ENCODE measurements at places on chromosomes 1 and 21. TPM values are rescaled to one million over a fixed set of nuclear protein-coding genes. Genes with fewer than 3 reads are reported as not detected.

Gene KLF17
- total RNA-seq = 0.68 TPM

Gene UBE2U
- total RNA-seq = not detected

Gene CD101
- 0.95 TPM for total RNA-seq

Gene PCSK9
- not detected for total RNA-seq

Gene CAMK1G
- 0.41 TPM for total RNA-seq

Gene GRIK1
- total RNA-seq = not detected

Gene RUNX3
- total RNA-seq = 1.2 TPM

Gene SLC1A7
- 0.16 TPM for total RNA-seq

Gene PRRX1
- 4.3 TPM for total RNA-seq

GRCh38 chr1:51916587-51917405, 38.3 kb upstream of the NRDC start:
- DNase-seq = no peak

- DNase-seq = no peak
These were observed 9.9 kb upstream of the COG2 start for GRCh38 chr1:230632273-230632873.

DNA sequence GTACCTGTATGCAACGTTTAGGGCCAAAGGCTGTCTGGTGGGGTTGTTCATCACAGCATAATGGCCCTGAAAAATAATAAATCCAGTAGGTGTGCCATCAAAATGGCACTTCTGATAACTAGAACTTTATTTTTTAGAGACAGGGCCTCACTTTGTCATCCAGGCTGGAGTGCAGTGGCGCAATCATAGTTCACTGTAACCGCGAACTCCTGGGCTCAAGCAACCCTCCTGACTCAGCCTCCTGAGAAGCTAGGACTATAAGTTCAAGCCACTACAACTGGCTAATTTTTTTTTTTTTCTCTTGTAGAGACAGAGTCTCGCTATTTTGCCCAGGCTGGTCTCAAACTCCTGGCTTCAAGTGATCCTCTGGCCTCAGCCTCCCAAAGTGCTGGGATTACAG, 4.7 kb downstream of the SNAPIN start:
- DNase-seq = peak; percentile 33

DNA sequence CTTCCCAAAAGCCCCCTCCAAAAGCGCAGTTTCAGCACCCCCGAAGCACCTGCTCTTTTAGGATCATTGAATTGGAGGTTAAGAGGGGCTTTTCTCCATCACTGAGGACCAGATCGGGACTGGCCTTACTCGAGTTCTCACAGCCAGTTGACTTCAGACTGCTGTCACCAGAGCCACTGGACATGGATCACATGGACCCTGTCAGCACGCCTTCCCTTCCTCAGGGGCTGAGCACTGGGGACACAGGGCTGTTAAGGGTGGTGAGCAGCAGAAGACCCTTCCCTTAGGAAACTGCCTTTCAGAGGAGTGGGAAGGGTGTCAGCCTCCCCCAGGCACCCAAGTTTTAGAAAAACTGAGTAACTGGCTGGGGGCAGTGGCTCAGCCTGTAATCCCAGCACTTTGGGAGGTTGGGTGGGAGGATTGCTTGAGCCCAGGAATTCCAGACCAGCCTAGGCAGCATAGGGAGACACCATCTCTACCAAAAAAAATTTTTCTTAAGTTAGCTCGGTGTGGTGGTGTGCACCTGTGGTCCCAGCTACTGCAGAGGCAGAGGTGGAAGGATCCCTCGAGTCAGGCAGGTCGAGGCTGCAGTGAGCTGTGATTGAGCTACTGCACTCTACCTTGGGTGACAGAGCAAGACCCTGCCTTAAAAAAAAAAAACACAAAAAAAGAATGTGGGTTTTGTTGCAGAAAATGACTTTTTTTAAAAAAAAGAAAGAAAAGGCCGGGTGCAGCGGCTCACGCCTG, 584 bp upstream of the FGR start:
- DNase-seq = no peak

DNA sequence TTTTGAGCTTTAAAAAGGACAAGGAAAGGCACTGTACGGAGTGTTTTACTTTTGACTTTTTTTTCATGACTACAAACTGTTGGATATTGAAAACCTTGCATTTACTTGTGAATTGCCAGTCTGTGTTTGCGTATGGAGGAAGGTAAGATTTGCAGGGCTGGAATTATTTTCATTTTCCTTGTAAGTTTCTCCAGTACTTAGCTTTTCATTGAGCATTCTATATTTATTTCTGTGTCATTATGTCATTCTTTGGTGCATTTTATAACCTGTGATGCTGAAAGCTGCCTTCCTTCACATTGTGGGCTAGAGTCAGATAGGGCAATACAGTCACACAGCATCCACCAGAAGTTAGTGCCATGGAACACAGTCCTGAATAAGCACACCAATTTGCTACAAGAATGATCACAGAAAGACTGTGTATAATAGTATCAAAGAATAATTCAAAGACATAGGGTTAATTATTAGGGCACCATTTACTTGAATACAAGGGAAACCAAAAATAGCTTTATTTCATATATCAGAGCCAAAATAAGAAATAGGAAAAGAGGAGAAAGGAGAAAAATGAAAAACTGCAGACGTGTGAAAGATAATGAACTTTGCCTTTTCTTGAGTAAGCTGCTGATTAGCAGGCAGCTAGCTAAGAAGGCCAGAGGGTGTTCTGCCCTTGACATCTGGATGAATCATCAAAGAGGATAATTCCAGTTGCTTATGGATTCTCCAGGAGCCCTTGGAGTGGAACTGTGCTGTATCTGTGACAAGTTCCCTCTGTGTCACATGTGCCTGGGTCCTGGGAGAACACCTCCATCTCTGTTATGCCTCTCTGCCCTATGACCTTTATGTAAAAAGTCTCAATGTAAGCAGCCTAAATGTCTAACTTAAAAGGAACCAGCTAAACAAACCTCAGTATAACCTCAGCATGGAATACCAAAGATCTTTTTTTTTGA, 8.0 kb upstream of the FAM20B start:
- DNase-seq = peak; percentile 17

DNA sequence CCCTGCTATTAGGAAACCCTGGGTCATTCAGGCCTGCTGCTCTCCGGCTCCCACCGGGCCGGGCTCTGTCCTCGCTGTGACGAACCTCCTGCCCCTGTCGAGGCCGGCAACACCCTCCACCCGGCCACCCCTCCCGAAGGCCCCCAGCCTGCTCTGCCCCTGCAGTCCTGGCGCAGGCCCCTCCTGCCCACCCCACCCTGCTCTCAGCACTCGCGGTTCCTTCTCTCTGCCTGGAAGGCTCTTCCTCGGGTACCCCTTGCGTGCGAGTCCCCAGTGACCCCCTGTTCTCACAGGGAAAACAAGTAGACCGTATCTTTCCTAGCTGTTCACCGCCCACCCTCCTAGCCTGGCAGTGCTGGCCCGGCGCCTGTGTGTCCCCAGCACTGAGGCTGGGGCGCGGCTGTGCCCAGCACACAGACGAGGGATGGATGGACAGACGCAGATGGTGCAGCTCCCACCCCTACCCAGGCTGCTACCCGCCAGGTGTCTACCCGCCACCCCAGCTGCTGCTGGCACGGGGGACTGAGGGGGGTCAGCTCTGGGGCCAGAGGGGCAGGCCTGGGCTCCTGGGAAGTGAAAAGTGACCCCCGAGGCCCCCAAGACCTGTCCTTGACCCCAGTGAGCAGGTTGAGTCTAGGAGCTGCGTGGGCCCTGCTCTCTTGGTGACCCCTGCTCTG, 3.1 kb upstream of the VWA1 start:
- DNase-seq = no peak

- DNase-seq = peak; percentile 39
These were observed 1.9 kb downstream of the AKR7A2 start for GRCh38 chr1:19310061-19310460.

DNA sequence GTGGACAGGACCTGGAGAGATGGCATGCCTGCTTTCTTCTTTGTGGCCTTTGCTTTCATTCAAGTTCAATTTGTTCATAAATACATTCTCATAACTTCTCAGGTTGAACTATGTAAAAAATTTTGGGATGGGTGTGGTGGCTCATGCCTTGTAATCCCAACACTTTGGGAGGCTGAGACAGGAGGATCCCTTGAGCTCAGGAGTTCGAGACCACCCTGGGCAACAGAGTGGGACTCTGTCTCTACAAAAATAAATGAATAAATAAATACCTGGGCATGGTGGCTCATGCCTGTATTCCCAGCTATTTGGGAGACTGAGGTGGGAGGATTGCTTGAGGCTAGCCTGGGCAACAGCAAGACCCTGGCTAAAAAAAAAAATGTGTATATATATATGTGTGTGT, 2.1 kb downstream of the KIF1B start:
- DNase-seq = no peak

GRCh38 chr1:44078104-44078503, 40.5 kb upstream of the KLF17 start:
- DNase-seq = no peak

- DNase-seq = no peak
These were observed 177.1 kb upstream of the EDN2 start for GRCh38 chr1:41661428-41662060.

DNA sequence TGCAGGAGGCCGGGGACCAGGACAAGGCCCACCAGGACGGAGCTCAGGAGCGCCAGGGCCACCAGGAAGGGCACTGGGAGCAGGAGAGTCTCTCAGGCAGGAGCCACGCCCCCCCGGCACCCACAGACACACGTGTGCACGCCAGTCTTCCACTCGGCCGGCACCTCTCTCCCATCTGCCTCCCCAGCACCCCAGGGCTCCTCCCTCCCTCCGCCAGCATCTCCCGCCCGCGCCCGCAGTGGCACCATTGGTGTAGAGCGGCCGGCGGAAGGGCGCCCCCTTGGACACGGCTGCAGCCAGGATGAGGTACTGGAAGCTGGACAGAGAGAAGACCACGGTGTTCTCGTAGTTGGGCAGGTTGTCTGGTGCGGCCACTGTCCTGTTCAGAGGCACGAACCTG, 6.1 kb upstream of the MFAP2 start:
- DNase-seq = no peak

DNA sequence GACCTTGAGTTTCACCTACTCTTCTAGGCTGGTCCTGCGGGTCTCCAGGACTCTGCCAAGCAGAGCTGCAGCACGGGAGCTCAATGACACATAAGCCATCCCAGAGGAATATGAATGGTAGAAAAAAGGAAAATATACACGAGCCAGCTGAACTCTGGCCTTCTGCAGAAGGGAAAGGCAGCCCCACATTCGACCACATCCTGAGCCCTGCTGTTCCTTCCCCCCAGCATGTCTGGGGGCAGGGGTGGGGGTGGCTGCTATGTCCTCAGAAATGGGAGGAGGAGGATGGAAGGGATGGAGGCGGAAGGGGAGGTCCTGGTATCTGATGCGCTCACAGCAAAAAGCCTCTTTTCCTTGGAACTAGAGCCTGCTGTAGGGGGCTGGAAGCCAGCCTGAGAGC, 12.1 kb upstream of the KDF1 start:
- no peak for DNase-seq

- no peak for DNase-seq
These were observed 44.2 kb downstream of the OSBPL9 start for GRCh38 chr1:51661081-51661518.

- DNase-seq = peak; percentile 72
These were observed 31.9 kb upstream of the FHAD1 start for GRCh38 chr1:15215116-15215515.

DNA sequence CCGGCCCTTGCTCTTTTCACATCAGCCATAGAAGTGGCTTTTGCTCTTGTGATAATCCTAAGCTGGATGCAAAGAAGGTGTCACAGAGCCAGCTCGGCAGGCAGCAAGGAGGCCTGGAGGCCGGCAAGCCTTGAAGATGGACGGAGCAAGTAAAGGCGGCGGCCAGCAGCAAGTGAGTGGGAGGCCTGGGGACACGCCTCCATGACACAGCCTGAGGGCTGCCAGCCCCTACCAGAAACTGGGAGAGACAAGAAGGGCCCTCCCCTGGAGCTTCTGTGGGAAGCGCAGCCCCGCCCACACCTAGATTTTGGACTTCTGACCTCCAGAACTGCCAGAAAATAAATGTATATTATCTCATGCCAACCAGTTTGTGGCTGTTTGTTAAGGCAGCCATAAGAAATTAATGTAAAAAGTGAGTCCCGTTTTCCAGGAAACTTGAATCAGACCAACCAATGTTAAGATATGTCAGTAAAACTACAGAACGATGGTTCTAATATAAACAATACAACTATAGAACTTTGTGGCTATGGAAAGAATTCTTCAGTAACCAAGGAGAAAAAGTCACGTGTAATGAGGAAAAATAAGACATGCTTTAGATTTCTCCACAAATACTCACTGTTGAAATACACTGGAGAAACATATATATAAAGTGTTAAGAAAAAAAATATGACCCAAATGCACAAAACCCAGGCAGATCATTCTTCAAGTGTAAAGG, 49.9 kb downstream of the BACE2 start:
- peak; percentile 63 for DNase-seq

GRCh38 chr1:117346206-117346928, 20.9 kb upstream of the MAN1A2 start:
- DNase-seq = no peak

DNA sequence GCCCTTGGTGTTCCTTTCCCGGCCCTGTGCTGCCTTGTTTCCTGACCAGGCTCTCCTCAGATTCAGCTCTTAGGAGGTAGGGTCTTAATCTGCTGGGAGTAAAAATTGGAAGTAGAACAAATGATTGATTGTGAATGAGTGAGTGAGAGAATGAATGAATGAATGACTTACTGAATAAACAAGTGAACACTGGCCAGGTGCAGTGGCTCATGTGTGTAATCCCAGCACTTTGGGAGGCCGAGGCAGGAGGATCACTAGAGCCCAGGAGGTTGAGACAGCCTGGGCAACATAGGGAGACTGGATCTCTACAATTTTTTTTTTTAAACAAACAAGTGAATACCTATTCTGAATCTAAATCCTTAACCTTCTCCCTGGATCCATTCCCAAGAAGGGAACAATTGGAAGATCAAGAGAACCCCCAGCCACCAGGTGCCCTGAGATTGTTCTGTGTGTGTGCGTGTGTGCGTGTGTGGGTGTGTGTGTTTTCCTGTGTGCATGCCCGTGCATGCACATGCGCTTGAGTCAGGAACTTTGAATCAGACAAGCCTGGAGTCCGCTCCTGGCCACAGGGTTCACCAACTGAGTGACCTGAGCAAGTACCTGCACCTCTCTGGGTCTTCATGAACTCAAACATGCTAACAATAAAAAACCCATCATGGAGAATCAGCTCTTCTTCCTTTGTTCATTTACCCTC, 24.3 kb upstream of the CITED4 start:
- DNase-seq = no peak

GRCh38 chr1:148362626-148363438, 120.3 kb downstream of the PPIAL4G start:
- DNase-seq = no peak

Data from sigmoid colon (tissue), 7 donors.